ENCODE measurements at places on chromosomes 5 and 9. TPM values are rescaled to one million over a fixed set of nuclear protein-coding genes. Genes with fewer than 3 reads are reported as not detected.

DNA sequence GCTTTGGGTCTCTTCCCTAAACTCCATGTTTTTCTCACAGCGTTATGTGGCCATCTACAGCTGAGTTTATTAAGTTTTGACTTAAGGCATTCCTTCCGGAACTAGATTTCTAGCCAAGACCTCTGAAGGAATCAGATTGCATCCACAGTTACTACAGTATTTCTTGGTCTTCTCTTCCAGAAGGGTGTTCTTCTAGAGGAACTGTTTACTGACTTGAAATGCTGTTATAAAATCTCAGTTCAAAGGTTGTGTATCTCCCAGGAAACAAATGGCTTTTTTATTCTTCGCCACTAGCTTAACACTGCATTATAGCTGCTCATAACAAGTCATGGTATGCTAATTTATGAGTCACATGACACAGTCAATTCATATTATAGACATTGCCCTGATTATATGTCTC lies 55.3 kb upstream of the RAD23B start:
- no peak for DNase-seq

DNA sequence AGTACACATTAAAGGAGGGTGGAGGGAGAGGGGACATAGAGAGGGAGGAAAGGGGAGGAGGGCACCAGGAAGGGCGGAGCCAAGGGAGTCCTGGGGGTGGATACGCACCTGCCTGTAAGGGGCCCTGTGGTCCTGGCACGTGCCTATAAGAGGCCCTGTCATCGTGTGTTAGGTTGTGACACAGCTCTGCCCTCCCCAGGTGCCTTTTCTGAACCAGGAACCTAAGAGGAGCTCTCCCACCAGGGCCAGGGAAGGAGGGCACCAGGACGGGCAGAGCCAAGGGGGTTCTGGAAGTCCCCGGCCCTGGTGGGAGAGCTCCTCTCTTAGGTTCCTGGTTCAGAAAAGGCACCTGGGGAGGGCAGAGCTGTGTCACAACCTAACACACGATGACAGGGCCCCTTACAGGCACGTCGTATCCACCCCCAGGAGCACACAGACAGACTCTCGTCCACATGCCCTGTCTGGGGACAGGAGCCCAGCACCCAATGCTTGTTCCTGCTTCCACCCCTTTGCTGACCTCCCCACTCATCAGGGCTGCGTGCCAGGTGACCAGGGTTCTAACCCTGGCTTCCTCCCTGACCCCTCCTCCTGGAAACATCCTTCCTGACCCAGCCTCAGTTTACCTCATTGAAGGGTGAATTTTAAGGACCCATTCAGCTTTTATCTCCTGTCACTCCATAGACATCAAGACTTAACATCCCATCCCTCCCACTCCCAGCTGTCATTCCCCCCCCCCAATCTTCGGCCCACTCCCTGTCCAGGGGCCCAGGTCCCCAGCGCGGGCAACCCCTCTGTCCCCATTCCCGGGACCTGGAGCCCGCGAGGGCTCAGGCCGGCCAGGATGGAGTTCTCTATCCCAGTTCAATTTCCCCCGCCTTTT lies 12.9 kb upstream of the OLFM1 start:
- DNase-seq: no peak

DNA sequence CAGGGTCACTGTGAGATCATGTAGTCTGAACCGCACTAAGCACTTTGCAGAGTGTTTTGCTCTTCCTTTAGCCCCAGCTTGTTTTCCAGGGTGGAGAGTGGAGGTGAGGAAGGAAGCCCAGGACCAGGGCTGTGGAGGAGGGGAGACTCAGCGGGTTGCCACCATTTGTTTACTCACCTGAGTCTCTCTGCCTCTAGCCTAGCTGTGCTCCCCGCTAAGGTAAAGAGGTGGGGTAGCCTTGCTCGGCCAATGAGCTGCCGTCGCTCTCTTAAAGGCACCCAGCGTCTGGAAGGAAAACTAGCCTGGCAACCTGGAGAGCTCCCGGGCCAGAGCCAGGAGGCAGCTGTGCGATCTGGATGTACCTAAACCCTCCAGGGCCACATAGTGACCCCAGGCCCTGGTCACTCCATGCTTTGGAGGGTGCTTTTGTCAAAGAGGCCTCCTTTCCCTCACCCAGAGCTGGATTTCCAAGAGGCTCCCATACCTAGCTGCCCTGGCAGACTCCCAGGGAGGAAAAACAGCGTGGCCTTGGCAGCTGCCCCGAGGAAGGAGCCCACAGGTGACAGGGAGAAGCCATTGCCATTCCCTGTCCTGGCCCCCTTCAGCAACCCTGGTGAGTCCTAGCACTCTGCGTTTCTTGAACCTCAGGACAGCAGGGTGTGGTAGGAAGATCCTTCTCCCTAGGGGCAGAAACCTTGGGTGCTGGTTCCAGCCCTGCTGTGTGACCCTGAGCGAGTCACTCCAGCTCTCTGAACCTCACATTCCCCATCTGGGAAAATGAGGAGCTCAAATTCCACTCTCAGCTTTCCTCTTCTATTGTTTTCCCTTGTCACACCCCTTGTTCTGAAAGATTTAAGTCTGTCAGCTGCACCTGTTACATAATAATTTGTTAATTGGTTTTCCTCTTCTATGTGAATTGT lies 42.4 kb upstream of the LARP1 start:
- DNase-seq: no peak

PCDHA6 gene
- total RNA-seq: not detected

SLC6A7 gene
- not detected for total RNA-seq

OR2K2 gene
- total RNA-seq: not detected

PRDM9 gene
- total RNA-seq: not detected
